ENCODE measurements at places on chromosomes 11 and 22.
A peak's percentile ranks its signal among the peaks of the same experiment; 100 is the strongest.

- DNase-seq, result no peak
Observed at GRCh38 chr11:70327717-70328116, 57.2 kb downstream of the PPFIA1 start.

- DNase-seq, result no peak
Observed at GRCh38 chr22:45587638-45588505, 83.8 kb upstream of the ATXN10 start.

DNA sequence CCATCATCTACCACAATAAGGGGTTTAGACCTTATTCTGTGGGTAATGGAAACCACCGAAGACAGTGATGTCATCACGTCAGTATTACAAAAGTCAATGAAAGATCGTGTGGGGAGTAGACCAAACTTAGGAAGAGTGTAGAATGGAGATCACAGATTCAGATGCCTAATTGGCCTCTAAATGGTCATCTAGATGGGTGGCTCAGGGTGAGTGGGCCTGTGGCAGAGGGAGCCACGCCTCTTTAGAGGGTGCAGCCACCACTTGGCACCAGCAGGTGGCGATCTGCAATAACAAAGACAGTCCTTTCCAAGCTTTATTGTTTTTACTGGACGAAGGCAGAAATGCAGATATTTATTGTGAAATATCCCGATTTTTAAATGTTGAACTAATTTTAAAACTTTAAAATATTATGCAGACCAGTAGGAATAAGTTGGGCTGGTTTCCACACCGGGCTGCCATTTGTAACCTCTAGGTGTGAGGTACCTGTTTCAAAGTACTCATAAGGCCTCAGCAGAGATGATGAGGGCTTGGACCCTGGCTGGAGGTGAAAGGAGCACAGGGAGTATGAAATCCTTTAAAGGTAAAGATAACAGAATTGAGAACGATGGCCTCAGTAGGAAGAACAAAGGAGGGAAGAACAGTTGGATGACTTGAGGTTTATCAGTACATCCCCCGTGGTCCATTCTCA is 222.0 kb downstream of the DBX1 start:
- DNase-seq, result peak; percentile 16

GRCh38 chr22:35528927-35529326 is 11.7 kb upstream of the RASD2 start:
- DNase-seq, result no peak

DNA sequence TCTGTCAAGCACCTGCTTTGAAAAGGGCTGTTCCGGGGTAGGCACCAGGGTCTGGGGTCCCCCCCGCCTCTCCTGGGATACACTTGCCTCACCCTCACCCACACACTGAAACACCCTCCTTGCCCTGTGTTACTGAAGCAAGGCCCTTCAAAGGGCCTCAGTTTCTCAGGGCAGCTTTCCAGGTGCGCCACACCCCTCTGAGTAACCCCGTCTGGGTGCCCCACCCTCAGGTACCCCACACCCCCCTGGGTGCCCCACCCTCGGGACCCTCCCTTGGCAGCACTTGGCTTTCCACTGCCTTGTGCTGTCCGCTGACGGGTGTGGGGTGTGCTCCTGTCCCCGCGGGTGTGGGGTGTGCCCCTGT is 413.6 kb downstream of the TBC1D22A start:
- no peak for DNase-seq

DNA sequence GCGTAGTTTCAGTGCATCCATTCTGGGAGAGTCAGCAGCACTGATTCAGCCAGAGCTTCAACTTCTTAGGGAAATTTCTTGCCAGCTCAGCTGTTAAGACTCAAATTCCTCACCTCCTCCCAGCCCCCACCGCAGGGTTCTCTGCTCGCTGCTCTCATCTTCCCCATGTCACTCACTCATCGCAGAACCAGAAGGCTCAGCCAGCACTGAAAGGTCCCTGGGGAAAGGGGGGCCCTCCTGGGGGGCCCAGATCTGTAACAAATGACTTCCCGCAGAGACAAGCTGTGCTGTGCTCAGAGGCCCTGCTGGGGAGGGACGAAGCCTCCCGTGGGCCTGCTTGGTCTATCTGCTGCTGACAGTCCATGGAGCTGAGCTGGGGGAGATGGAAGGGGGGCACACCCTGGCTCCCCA is 220.6 kb downstream of the NTM start:
- no peak for DNase-seq

- peak; percentile 73 for DNase-seq
Observed at GRCh38 chr11:2892215-2892966, 6.8 kb upstream of the CDKN1C start.

DNA sequence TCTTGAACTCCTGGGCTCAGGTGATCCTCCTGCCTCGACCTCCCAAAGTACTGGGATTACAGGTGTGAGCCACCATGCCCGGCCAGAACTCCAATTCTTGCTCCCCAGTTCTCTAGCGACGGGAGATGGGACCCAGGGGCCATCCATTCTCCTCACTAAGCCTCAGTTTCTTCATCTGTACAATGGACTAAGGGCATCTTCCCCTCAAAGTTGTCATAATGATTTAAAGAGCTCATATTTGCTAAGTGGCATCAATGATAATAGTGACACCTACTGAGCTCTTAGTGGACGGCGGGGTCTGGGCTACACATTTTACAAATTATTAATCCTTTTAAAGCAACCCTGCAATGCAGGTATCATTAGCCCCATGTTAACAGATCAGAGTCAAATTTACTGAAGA is 34.5 kb downstream of the KIAA0930 start:
- DNase-seq, result no peak

DNA sequence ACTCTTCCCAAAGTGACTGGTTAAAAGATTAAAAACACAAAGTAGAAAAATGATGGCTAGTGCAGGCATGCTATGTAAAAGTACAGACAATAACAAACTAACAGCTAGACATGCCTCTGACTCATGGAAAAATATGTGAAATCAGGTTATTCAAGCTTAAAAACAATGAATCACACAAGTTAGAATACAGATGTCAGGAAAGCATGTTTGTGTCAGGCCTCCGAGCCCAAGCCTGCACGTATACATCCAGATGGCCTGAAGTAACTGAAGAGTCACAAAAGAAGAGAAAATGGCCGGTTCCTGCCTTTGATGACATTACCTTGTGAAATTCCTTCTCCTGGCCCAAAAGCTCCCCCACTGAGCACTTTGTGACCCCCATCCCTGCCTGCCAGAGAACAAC is 110.1 kb downstream of the NOX4 start:
- DNase-seq, result no peak

DNA sequence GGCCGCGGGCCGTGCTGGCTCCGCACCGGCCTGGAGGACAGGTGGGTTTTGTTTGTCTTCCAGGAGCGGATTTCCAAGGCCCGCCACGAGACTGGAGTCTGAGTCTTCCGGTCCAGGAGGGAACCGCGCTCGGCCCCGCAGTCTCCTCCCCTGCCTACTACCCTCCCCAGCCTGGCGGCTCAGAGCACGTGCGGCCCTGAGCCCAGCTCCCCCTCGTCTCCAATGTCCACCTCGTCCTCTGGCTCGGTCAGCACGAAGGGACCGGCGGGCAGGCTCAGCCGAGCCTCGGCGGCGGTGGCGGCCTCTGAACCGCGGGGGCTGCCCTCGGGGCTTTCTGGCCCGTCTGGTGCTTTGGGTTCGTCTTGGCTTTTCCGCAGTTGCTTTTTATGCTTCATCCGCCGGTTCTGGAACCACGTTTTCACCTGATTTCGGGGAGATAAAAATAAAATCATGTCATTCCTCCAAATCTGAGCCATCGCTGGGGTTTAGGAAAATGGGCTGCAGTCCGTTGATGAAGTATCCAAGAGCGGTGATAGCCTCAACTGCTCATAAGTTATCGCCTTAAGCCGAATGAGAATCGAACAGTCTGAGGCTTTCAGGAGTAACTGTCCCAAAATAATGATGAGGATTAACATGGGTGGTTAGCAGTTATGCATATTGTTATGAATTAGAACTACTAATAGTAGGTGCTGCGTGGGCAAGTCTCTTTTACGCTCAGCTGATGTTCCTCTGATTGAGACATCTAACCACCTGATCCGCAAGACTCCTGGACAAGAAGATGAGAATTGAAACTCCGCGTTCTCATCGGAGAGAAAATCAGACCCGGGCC is 4.0 kb downstream of the BSX start:
- no peak for DNase-seq

DNA sequence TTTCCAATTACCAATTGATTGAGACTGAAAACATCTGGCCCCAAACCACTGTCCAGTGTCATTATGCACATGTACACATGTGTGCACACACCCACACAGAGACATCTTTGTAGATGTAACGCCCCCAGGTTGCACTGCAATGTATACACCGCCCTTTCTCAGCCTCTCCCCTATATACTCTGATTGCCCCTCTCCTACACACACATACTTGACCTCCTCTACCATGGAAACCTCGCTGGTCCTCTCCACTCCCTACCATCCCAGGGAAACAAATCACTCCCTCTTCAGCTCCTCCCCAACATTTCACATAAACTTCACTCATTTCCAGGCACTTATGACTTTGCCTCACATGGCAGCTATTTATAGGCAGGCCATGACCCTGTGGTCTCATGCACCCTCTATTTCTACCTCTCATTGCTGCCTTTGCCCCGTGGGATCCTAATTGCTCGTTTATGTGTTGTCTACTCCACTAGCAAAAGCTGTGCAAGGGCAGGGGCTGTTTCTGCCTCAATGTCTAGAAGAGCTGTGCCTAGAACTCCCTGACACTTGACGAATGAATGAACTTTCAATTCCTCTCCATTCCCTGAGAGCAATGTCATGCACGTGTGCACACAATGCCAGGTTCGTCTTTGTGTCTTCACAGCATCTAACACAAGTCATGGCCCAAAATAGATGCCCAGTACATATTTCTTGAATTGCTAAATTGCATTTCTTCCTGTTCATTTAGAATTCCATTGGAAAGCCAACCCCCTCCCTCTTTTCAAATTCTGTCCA is 10.0 kb upstream of the TMA7B start:
- no peak for DNase-seq

DNA sequence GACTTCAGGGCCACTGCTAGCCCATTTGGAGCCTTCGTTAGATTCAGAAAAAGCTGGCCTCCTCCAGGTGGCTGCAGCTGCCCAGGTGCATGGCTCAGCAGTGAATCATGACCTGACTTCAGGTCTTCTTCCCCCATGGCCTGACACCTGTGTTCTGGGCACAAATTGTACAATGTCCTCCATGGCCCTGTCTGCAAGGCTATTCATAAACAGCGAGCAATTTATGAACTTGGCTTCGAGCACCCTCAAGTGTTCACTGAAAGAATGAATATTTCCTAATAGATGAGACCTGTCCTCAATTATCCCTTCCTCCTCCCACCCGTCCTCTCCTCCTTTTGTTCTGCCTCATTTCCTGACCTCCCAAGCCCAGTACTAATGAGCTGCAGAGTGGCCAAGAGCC is 12.2 kb upstream of the VPS37C start:
- DNase-seq, result no peak

GRCh38 chr11:71247551-71248250 is 4.7 kb downstream of the SHANK2 start:
- DNase-seq, result peak; percentile 39

DNA sequence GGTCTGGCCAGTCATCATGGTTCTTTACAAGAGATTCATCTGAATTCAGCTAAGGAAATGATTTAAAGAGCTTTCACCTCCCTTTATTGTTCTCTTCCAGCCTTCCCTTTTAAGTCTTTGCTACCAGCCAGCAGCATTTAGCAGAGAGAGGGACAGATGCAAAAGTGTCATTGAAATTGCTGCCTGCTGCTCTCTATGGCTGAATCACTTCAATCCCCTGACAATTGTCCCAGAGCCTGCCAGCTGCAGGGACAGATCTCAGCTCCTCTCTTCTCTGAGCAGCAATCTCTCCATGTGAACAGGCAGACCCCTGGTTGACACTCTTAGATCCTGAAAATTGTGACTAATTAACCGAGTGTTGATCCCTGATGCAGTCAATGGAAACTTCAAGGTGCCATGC is 816.9 kb upstream of the CCDC90B start:
- no peak for DNase-seq

- DNase-seq, result no peak
Observed at GRCh38 chr11:8342821-8343681, 79.4 kb upstream of the LMO1 start.
